ENCODE measurements at places on chromosomes 12 and 14. TPM values are rescaled to one million over a fixed set of nuclear protein-coding genes. Genes with fewer than 3 reads are reported as not detected.

The OR6C76 gene
- not detected for total RNA-seq

The B4GALNT3 gene
- total RNA-seq = 11.6 TPM

The CLEC1B gene
- total RNA-seq = not detected

The ANKRD33 gene
- total RNA-seq = not detected

The EAPP gene
- 25.5 TPM for total RNA-seq

The CLEC14A gene
- total RNA-seq = 0.05 TPM

The ZNF385A gene
- 52.3 TPM for total RNA-seq

All from airway epithelial cell (primary cell).